Skeletal muscle tissue (tissue), 5 donors: ENCODE measurements at places on chromosomes 12 and 14. TPM values are rescaled to one million over a fixed set of nuclear protein-coding genes. Genes with fewer than 3 reads are reported as not detected.

Gene PTPN21
- total RNA-seq = 16.2 TPM

Gene CYP46A1
- total RNA-seq = 2.1 TPM

Gene LRRC10
- 0.52 TPM for total RNA-seq

Gene HSPA2
- 11.0 TPM for total RNA-seq

Gene FAM186B
- total RNA-seq = not detected
